ENCODE measurements at places on chromosomes 16 and 17.

- DNase-seq: peak; percentile 25
Measured at GRCh38 chr17:32240750-32241149, 24.9 kb upstream of the RHBDL3 start.

DNA sequence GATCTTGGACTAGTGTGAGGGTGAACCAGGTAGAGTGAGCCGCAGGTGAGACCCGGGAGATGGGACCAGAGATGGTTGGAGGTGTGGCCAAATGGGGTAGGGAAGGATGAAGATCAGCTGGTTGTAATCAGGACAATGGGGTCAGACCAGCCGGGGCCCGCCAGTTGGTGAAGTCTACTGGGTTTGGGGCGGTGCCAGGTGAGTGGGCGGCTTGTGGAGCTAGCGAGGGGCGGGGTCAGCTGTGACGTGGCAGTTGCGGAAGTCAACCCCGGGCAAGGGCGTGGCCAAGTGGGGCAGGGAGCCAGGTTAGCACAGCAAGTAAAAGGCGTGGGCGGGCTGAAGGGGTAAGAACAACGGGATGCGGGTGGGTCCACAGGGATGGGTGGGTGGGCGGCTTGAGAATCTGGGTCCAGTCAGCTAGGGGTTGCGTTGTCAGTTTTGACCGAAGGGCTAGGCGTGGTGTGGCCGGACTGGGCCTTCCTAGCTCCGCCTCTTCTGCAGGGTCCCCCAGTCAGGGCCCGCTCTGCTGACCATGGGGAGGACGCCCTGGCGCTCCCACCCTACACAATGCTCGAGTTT, 25.5 kb upstream of the ALKBH5 start:
- DNase-seq: peak; percentile 94

DNA sequence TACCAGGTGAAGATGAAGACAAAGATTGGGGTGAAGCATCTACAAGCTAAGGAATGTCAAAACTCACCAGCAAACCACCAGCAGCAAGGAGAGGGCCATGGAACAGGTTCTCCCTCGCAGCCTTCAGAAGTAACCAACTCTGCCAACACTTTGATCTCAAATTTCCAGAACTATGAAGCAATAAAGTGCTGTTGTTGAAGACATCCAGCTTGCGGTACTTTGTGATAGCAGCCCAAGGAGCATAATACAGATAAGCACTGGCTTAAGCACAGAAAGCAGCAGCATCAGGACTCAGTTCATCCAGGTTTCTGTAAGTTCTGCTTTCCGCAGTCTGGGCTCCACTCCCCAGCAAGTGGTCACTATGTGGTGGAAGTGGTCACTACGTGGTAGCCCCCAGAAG, 16.0 kb upstream of the CDRT4 start:
- no peak for DNase-seq

DNA sequence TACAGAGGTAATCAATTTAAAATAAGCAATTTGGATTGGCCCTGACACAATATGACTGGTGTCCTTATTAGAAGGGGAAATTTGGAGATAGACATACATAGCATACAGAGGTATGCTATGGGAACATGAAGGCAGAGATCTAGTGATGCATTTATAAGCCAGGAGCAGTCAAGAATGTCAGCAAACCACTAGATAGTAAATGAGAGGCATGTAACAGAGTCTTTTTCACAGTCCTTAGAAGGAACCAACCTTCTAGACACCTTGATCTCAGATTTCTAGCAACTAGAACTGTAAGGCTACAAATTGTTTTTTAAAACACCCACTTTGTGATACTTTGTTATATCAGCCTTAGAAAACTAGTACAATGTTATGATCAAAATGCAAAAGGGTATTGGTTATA, 54.3 kb upstream of the CA10 start:
- DNase-seq: no peak

- no peak for DNase-seq
Measured at GRCh38 chr16:63980763-63981162, 1141.1 kb downstream of the CDH11 start.

DNA sequence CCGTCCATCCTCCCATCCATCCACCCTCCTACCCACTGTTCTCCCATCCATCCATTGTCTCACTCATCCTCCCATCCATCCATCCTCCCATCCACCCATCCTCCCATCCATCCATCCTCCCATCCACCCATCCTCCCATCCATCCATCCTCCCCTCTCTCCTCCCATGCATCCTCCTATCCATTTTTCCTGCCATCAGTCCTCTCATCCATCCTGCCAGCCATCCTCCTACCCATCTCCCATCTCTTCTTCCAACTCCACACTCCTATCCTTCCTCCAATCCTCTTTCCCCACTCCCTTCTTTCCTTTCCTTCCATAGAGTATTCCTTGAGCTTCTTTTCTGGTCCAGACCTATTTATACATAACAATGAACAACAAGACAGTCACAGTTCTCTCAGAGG, 12.1 kb downstream of the DRC7 start:
- no peak for DNase-seq

DNA sequence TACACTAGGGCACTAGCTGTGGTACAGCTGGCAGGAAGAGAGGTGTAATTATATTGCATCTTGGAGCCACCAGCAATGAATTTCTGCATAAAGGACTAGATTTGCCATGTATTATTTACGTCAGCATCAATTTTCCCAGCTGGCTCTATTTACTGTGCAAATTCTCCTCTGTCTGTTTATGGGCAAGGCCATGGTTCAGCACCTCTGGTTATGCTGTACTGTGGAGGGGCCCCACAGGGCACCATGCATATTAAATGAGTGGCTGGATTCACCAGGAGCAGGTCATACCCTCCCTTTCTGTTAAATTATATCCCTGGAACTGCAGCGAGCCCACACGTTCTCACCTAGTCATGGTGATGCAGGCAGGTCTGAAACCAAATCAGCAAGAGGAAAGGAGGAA, 19.8 kb downstream of the RAD51D start:
- DNase-seq: no peak

- peak; percentile 18 for DNase-seq
Measured at GRCh38 chr17:61054436-61054835, 345.2 kb upstream of the TBX2 start.
